Astrocyte of the hippocampus (primary cell): ENCODE measurements at places on chromosomes 1 and 21.

- DNase-seq: no peak
Observed at GRCh38 chr21:14620152-14620551, 74.0 kb upstream of the SAMSN1 start.

- no peak for DNase-seq
Observed at GRCh38 chr1:35316264-35316663, 47.8 kb downstream of the ZMYM4 start.

DNA sequence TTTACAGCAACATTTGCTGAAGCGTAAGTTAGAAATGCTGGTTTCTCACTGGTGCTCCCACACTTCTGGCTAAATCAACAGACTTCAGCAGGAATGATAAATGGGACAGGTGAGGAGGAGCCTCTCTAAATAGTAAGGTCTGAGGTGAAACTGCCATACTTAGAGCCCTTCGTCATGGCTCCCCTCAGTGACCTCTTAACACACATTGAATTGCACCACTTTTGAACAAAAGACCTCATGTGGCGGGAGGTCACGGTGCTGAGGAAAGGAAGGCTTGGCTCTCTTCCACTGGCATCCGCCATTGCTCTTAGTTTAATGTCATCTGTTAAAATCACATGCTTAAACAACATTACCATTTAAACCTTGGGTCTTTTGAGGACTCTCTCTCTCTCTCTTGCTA, 3.4 kb downstream of the MAP3K7CL start:
- no peak for DNase-seq

DNA sequence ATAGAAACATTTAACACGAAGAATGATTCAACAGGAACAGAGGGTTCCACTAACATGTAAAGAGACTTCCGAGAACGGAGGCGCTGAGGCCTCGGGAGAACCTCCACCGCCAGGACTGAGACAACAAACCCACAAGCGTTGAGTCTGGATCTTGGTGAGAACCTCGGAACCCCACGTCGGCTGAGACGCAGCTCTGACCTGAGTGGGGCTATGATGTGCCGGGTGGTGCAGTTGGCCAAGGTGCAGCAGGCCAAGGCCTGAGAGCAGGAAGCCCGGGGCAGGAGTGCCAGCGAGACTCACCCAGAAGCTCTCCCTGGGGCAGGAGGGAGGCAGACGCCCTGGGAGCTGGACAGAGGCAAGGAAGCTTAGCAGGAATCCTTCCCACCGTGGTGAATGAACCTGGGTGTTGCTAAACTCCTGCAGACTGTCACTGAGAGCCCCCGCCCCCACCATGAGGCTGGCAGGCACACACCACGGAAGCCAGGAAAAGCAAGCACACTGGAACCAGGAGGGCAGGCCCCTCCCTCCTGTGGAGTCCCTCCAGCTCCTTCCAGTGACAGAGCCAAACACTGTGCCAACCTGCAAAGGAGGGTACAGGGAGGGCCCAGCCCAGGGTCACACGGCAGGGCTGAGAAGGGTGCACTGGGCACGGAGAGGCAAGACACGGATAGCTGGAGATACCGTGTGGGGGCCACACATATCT, 34.8 kb downstream of the WDR4 start:
- DNase-seq: peak; percentile 44

DNA sequence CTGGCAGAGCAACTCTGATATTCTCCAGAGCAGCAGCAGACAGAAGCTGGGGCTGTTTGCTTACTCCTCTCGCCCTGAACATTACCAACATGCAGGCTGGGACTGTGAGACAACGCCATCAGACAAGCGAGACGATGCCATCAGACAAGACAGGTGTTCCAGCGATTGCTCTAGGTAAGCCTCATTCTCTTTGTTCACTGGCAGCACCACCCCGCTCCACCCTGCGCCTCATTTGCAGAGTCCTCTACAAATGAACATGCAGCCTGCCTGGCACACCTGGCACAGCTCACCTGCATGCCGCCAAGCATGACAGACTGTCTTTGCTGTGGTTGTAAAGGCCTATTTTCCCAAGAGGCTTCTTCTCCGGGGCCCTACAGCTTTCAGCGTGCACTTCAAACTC, 346.2 kb downstream of the SMYD3 start:
- DNase-seq: no peak

GRCh38 chr1:154272999-154273563, 652 bp downstream of the HAX1 start:
- no peak for DNase-seq

DNA sequence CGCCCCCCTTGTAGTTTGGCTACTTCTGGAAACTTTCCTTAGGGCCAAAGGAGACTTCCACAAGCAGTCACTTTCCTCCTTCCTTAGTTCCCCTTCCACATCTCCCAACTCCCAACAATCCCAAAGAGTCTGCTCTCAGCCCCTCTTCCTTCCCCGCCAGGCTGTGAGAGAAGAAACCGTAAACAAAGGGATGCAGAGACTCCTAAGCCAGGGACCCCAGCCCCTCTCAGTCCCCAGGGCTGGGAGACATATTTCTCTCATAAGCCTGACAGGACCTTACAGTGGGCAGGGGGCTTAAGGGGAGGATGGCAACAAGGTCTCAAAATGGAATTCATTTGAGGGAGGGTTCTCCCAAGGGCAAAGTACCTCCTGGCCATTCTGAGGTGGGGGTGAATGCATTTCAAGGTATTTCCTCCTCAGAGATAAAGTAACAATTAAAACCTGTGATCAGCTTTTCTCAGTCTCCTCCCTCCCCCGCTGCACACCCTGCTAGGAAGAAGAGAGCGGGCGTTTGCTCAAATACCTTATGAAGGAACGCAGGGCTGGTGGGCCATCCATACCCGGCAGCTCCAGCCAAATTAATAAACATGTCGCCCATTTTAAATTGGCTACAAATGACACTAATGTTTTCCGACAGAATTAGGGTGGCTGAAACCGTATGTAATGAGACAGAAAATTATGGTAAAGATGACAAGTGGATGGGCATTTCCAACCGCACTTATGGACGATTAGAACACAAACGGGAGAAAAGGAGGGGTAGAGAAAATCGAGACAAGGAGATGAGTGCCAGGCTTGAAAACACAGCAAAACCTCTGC, 4.0 kb downstream of the BARHL2 start:
- DNase-seq: no peak

DNA sequence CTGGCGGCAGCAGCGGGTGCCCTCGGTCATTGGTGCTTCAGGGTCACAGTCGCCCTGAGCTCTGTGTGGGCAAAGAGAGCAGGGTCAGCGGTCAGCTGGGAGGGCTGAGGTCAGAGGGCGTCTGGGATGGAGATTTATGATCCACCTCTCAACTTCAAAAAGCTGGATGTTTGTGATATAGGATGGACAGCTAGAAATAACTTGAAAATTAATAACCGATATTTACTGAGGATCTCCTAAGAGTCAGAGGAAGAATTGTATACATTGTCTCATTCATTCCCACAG, 2.0 kb downstream of the LEFTY1 start:
- DNase-seq: no peak

- DNase-seq: peak; percentile 47
Observed at GRCh38 chr1:905071-905749, 18.5 kb upstream of the SAMD11 start.

GRCh38 chr1:107262467-107263286, 121.8 kb downstream of the NTNG1 start:
- peak; percentile 35 for DNase-seq

DNA sequence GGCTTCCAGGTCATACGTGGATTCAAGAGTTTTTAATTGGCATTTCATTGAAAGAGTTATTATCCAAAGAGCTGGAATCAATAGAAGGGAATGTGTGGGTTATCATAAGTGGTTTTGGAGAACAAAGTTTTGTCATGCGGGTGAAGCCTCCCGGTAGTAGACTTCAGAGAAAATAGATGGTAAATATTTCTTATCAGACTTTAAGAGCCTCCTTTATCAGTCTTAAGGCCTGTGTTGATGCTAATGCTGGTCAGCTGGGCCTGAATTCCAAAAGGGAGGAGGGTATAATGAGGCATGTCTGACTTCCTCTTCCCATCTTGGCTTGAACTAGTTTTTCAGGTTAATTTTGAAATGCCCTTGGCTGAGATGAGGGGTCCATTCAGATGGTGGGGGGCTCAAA, 89.7 kb downstream of the ITSN1 start:
- DNase-seq: no peak

- no peak for DNase-seq
Observed at GRCh38 chr1:198892065-198892464, 253.2 kb downstream of the PTPRC start.

DNA sequence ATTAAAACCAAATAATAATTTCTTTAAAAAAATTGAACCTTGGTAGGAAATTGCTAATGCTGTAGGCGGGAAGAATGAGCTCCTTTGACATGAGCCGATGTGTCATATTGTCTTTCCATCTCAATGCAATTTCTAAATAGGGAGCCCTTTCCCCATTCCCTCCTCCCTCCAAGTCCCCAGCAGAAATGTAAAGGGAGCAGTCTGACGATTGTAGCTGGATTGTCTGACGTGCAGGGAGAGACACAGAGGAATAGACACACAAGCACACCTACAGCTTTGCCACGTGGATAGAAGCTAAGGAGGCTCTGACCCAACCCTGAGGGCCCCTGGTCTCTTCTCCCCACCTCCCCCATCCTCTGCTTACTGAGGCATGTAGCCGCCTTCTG, 3.6 kb upstream of the SYT6 start:
- no peak for DNase-seq

GRCh38 chr1:12147201-12147701, 19.5 kb upstream of the TNFRSF1B start:
- DNase-seq: no peak

DNA sequence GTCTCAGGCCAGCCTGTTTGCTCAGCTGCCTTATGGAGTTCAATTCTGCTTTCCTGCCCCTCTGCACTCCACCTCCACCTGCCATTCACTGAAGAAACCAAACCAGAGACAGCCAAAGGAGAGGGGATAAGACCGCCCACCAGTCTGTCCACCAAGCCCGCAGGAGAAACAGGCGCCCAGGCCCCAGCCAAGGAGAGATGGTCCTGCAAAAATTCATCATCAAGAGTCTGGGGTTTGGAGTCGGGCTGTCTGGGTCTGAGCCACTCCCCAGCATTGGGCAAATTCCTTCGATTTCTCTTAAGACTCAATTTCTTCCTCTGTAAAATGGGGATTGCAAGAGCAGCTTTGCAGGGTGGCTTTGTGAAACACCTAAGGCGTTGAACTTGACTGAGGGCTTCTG, 121.4 kb upstream of the RUNX3 start:
- no peak for DNase-seq

- DNase-seq: no peak
Observed at GRCh38 chr1:92495392-92496063, 8.8 kb upstream of the GFI1 start.

DNA sequence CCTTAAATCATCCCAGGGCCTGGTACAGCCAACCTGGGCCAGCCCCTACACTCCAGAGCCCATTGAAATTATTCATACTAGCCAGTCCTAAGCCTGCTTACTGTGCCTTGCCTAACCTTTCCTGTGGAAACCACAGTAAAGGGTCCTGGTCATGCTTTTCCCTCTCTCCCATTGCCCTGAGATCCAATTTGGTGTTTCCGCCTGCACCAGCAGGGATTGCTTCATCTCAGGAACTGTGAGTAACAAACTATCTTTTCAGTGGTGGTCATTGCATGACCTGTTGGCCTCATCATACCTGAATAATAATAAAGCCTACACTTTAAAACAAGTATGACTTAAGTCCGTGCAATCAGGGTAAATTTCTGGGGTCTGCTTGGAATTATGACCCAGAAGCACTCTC, 18.7 kb upstream of the GALNT2 start:
- no peak for DNase-seq

- peak; percentile 64 for DNase-seq
Observed at GRCh38 chr1:202710070-202711045, at the start of gene SYT2. TSS of gene SYT2 (minus strand) at chr1:202710454. CDS start at chr1:202605772, 104,682 bp downstream.

GRCh38 chr1:200029035-200029821, 1.7 kb downstream of the NR5A2 start:
- DNase-seq: peak; percentile 55

- DNase-seq: no peak
Observed at GRCh38 chr1:30325085-30325935, 398.1 kb downstream of the MATN1 start.

- peak; percentile 88 for DNase-seq
Observed at GRCh38 chr1:178126741-178127185, 32.9 kb downstream of the RASAL2 start.

DNA sequence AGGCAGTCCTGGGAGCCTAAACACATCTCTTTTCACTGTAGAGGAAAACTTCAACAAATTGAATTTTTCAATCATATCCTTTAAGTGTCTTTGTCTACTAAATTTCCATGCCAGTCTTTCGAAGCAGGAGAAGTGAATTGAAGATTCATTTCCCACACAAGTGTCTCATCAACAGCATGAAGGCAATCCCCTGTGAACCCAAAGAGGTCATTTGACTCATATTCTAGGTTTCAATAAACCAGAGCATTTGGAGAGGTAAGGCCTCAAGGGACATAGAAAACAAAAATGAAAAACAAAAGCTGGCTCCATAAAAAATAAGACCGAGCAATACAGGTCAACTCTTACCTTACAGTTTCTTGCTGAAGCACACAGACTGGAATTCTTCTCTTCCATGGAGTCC, 94.1 kb upstream of the ATP1B1 start:
- DNase-seq: no peak

- peak; percentile 59 for DNase-seq
Observed at GRCh38 chr21:33402001-33402979, 923 bp upstream of the IFNGR2 start.

DNA sequence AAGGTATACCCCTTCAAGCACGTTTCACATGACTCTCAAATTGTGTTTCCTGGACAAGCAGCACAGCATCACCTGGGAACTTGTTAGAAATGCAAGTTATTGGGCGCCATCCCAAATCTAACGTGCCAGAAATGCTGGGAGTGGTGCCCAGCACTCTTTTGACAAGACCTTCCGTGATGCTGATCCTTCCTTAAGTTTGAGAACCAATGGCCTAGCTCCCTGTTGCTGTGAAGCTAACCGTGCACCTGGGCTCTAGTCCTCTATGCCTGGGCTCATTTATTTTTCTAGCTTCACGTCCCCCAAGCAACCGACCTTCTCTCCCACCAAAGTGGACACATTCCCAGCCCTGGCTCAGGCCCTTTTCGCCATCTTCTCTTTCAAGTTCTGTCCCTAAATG, 4.3 kb downstream of the BEST4 start:
- peak; percentile 63 for DNase-seq

DNA sequence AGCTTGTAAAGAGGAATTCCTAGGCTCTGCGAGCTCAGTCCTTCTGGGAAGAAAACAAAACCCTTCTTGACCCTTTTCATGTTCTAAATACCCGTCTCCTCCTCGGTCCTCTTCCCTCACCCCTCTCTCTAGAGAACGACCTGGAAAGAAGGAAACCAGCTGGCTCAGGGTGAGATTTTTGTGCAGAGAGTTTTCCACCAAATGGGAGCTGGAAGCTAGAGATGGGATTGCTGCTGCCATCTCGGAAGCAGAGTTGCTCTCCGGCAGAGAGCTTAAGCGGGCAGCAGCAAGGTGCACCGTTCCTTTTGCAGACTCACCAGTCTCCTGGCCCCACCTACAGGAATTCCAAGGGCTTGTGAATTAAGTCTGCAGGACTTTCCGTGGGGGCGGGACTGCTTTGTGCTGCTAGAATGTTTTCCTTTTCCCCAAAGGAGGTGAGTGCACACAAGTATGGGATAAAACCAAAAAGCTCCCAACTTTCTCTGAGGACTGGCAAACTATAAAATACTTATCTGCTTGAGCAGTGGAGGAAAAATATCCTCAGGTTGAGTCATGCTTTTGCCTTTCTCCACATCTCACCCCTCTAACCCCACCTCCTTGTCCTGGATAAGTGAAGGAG, 29.1 kb upstream of the KIAA0040 start:
- DNase-seq: peak; percentile 75

GRCh38 chr1:117596023-117596720, 9.7 kb upstream of the TENT5C start:
- DNase-seq: no peak
